ENCODE measurements at places on chromosomes 3 and 15.

DNA sequence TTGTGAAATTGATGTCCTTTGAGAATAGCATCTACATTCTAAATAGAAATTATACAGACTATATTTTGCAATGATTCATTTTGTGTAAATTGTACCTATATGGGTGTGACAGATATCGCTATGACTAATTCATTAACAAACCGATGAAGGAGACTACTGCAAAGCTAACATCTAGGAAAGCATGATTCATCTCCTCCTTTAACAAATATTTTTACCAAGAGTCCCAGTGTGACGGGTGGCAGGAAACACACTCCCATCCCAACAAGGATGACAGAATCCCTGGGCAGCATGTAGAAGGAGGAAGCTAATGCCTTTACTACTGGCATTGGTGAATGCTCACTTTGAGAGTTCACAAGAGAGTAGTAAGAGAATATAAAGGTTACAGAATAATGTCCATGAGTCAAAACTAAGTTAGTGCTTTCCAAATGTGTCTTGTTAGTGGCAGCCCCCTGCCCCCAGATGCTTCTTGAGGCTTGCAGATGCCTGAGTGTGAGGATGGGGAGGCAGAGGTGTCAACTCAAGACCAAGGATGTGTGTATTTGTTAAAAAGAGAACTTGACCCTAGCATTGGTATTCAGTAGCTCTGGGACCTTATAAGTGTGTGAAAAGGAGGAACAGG lies 180.6 kb downstream of the FMN1 start:
- DNase-seq, result peak; percentile 75

DNA sequence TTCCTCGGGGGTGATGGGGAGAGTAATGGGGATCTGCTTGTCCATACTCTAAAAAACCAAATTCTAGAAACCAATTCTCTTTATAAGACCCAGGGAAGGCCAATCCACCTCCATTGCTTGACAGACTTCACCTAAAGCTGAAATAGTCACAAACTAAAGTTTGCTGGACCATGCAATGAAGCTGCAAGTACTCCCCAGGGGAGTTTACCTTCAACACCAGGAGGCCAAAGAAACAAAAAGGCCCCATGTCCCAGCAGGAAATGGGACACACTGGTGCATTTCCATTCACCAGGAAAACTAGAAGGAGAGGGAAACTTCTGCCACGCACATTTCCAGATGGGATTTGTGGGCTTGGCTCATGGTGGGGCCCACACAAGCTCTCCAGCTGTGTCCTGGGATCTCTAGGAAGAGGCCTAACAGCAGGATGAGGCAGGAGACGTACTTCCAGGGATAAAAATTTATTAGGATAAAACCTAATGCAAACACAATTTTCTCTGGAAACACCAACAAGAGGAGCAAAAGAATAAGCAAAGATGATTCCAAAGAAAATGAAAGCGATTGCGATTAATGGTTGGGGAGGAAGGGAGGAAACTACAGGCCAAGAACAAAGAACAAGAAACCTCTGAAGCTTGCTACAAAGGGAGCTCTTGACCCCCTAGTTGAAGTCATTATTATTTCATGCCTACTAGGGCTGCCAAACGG lies 238.0 kb upstream of the LRTM1 start:
- DNase-seq, result no peak

DNA sequence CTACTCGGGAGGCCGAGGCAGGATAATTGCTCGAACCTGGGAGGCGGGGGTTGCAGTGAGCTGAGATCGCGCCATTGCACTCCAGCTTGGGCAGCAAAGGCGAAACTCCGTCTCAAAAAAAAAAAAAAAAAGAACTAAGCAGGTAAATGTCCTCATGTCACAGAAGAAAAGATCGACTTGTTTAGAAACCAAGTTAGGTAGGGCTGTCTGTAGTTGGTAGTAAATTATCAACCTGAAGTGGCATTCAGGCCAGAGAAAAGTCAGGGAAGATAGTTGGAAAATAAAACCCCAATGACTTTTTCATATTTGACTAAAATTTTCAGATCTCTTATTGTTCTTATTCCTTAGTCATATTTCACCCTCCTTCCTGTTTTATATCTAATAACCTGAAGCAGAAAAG lies 55.4 kb downstream of the ZNF609 start:
- no peak for DNase-seq

DNA sequence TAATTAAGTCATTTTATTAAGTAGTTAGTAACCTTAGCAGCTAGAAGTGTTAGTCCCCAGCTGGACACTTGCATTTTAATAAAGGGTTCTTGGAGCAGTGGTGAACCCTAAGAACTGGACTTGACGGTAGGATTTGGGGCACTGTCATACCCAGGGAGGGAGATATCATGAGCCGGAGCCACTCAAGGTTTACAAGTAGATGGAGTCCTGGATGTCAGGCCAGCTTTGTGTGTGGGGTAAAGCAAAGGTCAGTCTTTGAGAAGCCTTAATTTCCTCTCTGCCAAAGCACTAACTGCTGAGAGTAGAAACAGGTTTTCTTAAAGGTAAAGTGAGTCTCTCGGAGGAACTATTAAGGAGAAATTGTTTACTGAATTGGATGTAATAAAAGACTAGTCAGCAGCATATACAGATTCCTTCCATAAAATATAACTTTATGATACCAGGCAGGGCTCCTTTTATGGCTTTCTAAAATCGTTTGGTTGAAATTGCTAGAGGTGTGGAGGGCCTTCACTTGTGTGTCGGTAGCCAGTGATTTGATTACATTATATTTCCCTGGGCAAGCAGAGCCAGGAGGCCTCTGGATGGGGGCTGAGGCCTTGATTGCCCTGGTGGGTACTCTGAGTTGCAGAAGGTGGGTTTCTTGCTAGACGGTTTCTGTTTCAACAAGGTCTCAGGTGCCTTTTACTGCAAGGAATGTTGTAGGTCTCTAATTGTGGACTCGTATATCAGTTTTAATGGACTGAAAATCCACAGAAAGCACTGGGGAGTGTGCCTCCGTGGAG lies 23.1 kb downstream of the SQOR start:
- no peak for DNase-seq

DNA sequence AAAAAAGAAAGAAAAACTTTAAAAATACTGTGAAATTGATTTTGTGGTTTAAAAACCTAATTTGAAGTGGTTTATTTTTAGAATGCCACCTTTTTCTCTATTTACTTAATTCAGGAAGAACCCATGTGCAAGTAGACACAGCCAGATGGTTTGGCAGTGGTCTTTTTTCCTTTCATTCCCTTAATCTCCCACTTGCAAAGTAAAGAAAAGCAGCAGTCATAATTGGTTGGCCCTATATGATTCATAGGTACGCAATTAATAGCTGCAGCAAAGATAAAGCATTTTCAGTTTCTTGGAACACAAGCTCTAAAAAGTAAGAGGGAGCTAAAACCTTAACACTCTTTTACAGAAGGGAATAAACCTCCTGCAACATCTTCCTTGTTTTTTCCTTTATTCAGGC lies 115.3 kb downstream of the MECOM start:
- DNase-seq, result no peak

GRCh38 chr3:3923619-3924018 lies 124.4 kb downstream of the LRRN1 start:
- DNase-seq, result no peak

- no peak for DNase-seq
These were observed 324.2 kb upstream of the TGFBR2 start for GRCh38 chr3:30282154-30282696.

DNA sequence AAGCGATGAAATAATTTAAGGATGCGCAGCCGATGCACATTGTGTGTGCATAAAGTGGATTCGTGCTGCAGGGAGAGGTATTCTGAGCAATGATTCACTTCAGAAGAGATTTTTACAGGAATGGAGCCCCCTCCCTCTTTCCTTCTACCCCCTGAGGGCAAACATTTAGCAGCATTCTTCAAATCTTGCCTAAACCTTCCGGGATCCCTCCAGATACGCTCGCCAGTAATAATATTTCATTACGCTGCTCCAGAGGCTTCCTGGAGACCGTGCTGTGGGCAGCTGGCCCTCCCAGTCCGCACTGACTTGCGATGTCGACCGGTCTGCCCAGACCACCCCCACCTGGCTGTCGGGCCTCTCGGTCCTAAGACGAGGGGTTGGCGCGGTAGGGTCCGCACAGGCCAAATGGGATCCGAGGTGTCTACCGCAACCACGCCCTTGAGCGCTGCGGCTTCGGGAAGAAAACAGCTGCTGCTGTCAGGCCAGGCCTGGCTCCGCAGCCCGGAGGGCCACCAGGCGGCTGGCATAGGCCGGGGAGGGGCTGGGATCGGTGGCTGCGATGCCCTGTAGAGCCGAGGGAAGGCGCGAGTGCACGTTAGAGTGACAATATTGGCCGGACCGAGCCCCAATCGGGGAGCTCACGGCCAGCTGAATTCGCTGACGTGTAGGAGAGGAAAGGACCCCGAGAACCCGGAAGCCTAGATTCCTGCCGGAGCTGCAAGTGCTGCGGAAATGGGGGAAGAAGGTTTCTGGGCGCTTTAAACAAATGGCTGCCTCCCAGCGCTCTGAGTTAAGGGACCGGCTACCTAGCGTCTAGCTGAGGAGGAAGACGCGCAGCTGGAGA lies 14.3 kb downstream of the ZIC4 start:
- DNase-seq, result no peak

- DNase-seq, result no peak
These were observed 1.7 kb upstream of the ARF4 start for GRCh38 chr3:57598765-57599360.

GRCh38 chr3:72380193-72380592 lies 468.1 kb downstream of the SHQ1 start:
- DNase-seq, result no peak

Measured in HT-29 (cell line).